ENCODE measurements at places on chromosomes 12 and 14. TPM values are rescaled to one million over a fixed set of nuclear protein-coding genes. Genes with fewer than 3 reads are reported as not detected.

C12orf50 gene
- total RNA-seq = 0.08 TPM

- DNase-seq = no peak
Observed at GRCh38 chr12:9043766-9044165, 54.4 kb downstream of the KLRG1 start.

DNA sequence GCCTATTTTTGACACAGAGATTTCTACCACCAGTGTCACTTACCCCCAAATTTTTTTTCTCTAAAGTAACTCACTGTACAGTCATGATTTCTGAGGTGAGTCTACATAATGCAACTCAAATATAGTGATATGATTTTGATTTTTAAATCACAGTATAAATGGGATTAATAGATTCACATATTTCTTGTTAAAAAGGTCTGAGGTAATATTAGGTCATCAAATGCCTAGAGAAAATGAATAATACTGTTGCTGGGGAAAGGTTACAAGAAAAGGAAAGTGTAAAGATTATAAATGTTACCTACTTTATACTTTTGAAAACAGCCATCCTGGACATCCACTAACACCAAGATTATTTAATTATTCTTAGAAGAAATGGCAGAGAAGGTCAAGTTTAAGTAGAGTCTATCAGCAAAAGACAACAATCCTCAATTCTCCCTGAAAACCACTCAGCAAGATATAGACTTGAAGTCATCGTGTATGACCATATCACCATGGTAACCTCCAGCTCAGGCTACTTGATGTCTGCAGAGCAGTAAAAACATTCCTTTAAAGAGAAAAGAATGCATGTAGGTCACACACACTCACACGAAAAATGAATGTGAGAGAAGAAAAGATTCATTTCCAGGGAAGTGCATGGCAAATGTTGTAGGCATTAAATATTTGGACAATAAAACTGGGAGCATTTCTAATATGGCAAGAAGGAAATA lies 58.7 kb downstream of the CCDC59 start:
- DNase-seq = no peak

- DNase-seq = no peak
Observed at GRCh38 chr14:60348211-60348610, 99.2 kb downstream of the PPM1A start.

DNA sequence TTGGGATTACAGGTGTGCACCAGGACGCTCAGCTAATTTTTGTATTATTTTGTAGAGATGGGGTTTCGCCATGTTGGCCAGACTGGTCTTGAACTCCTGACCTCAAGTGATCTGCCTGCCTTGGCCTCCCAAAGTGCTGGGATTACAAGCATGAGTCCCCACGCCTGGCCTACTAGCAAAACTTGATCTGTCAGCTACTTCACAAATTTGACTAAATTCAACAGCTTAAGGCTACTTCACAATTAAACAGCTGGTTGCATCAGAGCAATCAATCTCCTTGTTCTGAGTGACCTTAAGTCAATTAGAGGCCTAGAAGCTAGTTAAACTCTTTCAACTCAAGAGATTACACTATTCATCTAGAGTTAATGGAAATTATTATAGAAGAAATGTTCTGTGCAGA lies 12.2 kb downstream of the COQ10A start:
- DNase-seq = no peak

All from liver (tissue), 10 donors.